Endothelial cell (in vitro differentiated cells): ENCODE measurements at places on chromosomes 2 and 18. TPM values are rescaled to one million over a fixed set of nuclear protein-coding genes. Genes with fewer than 3 reads are reported as not detected.

DNA sequence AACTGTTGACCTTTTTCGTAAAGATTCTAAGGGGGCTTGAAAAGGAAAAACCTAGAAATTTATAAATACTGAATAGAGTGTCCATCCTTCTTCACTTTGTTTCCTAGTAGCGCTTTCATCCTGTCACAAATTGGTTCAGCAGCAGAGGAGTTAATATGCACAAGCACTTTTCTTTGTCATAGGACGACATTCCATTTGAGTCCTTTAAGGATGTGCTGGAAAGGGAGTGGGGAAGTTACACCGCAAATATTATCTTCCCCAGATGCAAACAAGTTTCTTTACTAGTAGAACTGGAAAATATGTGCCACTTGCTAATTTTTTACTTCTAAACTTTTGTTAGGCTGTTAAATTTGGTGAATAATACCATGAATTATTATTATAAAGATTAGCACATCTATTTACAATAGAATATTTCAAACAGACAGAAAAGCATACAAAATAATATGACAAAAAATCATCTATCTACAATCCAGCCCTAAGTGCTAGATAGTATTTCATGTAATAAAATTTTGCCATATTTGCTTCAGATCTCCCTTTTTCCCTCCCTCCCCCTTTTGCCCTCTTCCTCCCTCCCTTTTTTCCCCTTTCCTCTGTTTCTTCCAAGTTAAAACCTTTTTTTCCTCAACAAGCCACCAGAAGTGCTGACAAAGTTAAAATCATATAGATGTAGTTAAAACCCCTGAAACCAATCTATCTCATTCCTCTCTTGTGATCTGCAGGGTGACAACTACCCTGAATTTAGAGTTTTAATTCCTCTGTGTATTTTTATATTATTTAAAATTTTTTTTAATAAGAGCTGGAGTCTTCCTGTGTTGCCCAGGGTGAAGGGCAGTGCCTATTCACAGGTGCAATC is 50.5 kb upstream of the MAP4K3 start:
- H3K36me3 ChIP-seq = no peaks in the 10 kb centered on the region
- H3K4me1 ChIP-seq = peaks cover 36% of the 10 kb centered on the region
- no peak overlapping the region for H3K27ac ChIP-seq
- no peak overlapping the region for H3K4me3 ChIP-seq

DNA sequence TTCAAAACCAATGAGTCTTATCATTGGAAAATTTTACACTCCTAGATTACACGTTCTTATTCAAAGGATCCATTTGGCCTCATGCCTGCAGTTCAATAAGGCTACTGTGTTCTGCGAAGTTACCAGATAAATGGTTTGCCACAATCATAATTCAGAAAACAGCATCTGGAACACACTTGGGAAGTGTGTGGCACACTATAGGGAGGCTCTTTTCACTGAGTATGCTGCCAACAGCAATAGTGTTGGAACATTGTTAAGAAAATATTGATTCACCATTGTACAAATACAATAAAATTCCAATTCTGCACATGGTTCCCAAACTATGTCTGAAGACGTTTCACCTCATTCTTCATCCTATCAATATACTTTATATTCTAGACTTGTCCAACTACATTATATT is 141.4 kb upstream of the DOK6 start:
- no peak overlapping the region for H3K4me3 ChIP-seq
- H3K36me3 ChIP-seq = no peaks in the 10 kb centered on the region
- no peak for DNase-seq
- H3K27me3 ChIP-seq = peaks cover 2% of the 10 kb centered on the region

SMPD4 gene
- 65.6 TPM for total RNA-seq

- no peak overlapping the region for H3K27ac ChIP-seq
- peaks cover 9% of the 10 kb centered on the region for H3K27me3 ChIP-seq
- DNase-seq = no peak
- peaks cover 24% of the 10 kb centered on the region for H3K4me1 ChIP-seq
Observed at GRCh38 chr2:64226611-64227010, 82.4 kb upstream of the PELI1 start.

DNA sequence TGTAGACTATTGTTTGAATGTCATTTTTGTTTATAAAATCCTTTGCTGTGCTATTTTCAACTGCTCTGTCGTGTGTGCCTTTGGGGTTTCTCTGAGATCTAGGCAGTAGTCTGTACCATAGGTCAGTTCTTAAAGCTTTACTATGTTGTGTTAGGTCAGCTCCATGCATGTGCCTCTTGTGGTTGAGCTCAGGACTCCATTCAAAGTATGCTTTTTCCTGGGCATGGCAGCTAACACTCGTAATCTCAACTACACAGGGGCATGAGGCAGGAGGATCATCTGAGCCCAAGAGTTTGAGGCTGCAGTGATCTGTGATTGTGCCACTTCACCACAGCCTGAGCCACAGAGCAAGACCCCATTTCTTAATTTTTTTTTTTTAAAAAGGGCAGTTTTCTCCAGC is 174.4 kb upstream of the SPHKAP start:
- no peaks in the 10 kb centered on the region for H3K4me1 ChIP-seq
- no peak overlapping the region for H3K27ac ChIP-seq
- H3K27me3 ChIP-seq = no peaks in the 10 kb centered on the region

CYP27C1 gene
- total RNA-seq = 6.4 TPM

OSR1 gene
- 0.26 TPM for total RNA-seq

SPATA3 gene
- not detected for total RNA-seq

- DNase-seq = no peak
- no peak overlapping the region for H3K27ac ChIP-seq
- H3K36me3 ChIP-seq = peaks cover 21% of the 10 kb centered on the region
Observed at GRCh38 chr18:8300751-8301410, 308.4 kb upstream of the RAB12 start.

DNA sequence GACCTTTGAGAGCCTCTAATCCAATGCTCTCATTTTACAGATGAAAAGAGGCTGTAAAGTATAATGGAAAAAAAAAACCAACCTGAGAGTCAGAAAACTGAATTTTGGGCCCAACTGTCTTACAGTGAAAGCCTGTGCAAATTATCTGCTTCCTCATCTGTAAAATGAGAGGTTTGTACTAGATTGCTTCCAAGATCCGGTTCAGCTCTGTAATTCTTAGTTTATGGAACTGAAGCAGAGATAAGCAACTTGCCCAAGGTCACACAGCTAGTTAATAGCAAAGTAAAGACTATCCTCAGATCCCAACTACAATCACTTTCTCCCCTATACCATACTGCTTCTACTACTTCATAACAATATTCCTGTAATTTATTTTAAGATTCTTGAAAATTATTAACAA is 6.3 kb downstream of the TLK1 start:
- peaks cover 4% of the 10 kb centered on the region for H3K27me3 ChIP-seq
- H3K36me3 ChIP-seq = peaks cover 2% of the 10 kb centered on the region
- DNase-seq = no peak
- H3K27ac ChIP-seq = no peak overlapping the region

GRCh38 chr2:147910990-147911473 is 66.2 kb downstream of the ACVR2A start:
- no peaks in the 10 kb centered on the region for H3K36me3 ChIP-seq
- no peak overlapping the region for H3K4me3 ChIP-seq
- peak; percentile 24 for DNase-seq
- peaks cover 1% of the 10 kb centered on the region for H3K27me3 ChIP-seq

LAMA1 gene
- 8.7 TPM for total RNA-seq

GRCh38 chr2:19362755-19363473 is 4.5 kb upstream of the OSR1 start:
- peak overlapping the region; percentile 86 for H3K4me3 ChIP-seq
- peaks cover 21% of the 10 kb centered on the region for H3K27me3 ChIP-seq
- peak; percentile 80 for DNase-seq
- no peak overlapping the region for H3K27ac ChIP-seq

TCF7L1 gene
- 83.8 TPM for total RNA-seq

DNA sequence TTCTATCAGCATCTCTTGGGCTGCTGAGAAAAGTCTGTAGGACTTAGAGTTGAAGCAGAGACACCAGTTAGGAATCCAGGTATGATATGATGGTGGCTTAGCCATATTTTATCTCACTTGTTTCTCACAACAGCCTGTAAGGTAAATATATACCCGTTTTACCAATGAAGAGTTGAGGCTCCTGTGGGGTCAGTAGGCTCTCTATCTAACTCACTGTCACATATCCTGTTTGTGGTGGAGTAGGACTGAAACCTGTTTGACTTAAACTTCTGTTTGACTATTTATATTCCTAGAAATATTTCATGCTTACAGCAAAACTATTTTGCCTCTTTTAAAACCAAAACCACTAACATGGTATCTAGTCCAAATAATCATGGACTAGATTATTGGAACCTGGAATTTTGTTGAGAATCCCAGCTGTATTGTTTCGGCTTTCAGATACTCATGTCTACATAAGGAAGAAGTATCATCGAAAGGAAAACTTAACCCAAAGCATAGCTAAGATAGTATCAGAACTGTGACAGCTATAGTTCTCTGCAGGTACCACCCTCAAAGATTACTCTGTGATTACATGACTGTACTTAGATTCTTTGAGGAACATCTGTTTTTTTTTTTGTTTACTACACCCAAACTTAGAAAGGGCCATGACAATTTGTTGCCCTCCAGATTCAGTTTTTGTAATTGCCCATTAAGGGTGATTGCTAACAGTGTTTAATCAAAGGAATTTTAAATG is 216.1 kb upstream of the THUMPD2 start:
- H3K4me1 ChIP-seq = peaks cover 12% of the 10 kb centered on the region
- no peak overlapping the region for H3K4me3 ChIP-seq
- H3K36me3 ChIP-seq = no peaks in the 10 kb centered on the region
- no peak overlapping the region for H3K27ac ChIP-seq
- no peak for DNase-seq
